IPS DF 6.9 (cell line): ENCODE measurements at places on chromosomes 12 and 14.

DNA sequence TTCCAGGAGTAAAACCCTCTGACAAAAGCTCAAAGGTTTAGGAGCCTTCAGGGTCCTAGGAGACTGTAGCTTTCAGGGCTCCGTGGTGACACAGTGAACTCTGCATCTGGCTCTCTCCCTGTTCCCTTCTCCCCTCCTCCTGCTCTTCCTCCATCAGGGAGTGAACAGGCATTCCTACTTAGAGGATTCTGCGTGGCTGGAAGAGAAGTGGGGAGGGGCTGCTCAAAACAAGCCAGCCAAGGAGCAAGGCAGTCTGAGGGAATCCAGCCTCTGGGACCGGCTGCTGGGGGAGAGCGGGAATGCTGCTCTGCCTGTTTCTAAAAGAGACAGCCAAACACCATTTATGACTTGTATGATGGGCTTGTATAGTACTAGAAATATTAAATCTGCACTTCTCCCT, 49.5 kb downstream of the RBMS2 start:
- no peaks in the 10 kb centered on the region for H3K36me3 ChIP-seq

- no peak overlapping the region for H3K4me3 ChIP-seq
- no peaks in the 10 kb centered on the region for H3K27me3 ChIP-seq
- no peaks in the 10 kb centered on the region for H3K4me1 ChIP-seq
- H3K36me3 ChIP-seq, result no peaks in the 10 kb centered on the region
Observed at GRCh38 chr14:77180726-77181602, 634 bp upstream of the TMEM63C start.

DNA sequence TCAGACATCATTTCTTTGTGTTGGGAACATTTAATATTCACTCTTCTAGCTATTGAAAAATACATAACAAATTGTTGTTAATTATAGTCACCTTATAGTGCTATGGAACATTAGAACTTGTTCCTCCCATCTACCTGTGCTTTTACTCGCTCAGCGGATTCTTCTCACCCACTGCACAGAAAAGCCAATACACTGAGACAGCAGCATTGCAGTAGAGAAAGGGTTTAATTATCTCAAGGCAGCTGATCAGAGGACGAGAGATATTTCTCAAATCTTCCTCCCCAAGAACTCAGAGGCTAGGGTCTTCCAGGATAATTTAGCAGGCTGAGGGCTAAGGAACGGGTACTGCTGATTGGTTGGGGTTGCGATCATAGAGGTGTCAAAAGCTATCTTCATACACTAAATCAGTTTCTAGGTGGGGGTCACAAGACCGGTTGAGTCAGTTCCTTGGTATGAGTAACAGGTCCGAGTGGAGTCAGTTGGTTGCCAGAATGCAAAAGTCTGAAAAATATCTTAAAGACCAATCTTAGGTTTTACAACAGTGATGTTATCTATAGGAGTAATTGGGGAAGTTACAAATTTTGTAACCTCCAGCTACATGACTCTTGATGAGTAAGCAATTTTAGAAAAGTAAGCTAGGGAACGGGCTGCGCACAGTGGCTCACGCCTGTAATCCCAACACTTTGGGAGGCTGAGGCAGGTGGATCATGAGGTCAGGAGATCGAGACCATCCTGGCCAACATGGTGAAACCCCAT, 173.1 kb downstream of the FBXL14 start:
- DNase-seq, result no peak
- peaks cover 1% of the 10 kb centered on the region; the same call in 1 of the 2 replicates for H3K4me1 ChIP-seq
- H3K27me3 ChIP-seq, result no peaks in the 10 kb centered on the region; the same call in 1 of the 2 replicates
- no peaks in the 10 kb centered on the region for H3K36me3 ChIP-seq
- H3K27ac ChIP-seq, result no peak overlapping the region

DNA sequence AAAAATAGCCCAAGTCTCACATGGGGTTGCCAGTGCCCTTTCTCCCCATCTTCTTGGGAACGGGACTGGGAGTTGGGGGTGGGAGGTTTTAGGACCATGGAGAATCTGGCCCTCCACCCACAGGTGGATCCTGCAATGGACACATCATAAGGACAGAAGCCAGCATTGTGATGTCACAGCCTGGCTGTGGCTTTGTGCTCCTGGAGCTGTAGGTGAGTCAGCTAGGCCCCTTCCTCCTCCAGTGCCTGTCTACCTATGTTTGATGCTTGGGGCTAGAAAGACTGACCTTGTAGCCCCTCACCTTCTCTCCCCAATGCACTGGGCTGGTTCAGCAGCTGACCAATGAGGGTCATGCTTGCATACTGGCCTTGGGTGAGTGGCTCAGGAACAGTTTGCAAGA, at the start of gene CCDC197:
Gene CCDC197, plus strand, starts transcription at position 220 of the 400 bp plus-strand sequence. CDS start 831 bp downstream, outside the sequence.
- DNase-seq, result no peak
- no peaks in the 10 kb centered on the region for H3K36me3 ChIP-seq
- H3K27me3 ChIP-seq, result no peaks in the 10 kb centered on the region
- no peak within 1 kb of the TSS for H3K27ac ChIP-seq

GRCh38 chr12:116096874-116097273, 180.6 kb downstream of the MED13L start:
- H3K4me1 ChIP-seq, result no peaks in the 10 kb centered on the region
- H3K27ac ChIP-seq, result no peak overlapping the region
- H3K27me3 ChIP-seq, result no peaks in the 10 kb centered on the region
- H3K36me3 ChIP-seq, result no peaks in the 10 kb centered on the region
